ENCODE measurements at places on chromosomes 12 and 14.

DNA sequence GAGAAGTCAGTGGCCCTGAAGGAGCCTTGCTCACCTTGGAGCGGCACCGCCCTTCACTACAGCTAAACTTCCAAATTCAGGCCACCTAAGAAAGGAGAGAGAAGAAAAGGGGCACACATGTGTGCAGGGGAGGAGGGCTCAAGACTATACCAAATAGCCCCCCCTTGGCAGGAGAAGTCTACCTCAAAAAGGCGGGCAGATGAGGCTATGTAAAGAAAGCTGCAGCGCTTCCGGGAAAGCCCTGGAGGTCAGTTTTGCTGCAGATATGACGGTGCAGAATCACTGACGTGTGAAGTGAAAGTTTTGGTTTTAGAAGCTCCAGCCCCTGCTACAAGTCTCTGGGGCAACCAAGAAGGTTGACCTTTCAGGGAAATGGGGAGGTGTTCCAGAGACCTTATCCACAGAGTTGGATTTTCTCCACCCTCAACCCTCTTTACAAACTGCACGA, 48.2 kb upstream of the PNMA1 start:
- peak; percentile 54 for DNase-seq

- no peak for DNase-seq
Observed at GRCh38 chr12:66063916-66064315, 66.6 kb downstream of the LLPH start.

- no peak for DNase-seq
Observed at GRCh38 chr12:113006641-113007040, 28.3 kb downstream of the OAS2 start.

DNA sequence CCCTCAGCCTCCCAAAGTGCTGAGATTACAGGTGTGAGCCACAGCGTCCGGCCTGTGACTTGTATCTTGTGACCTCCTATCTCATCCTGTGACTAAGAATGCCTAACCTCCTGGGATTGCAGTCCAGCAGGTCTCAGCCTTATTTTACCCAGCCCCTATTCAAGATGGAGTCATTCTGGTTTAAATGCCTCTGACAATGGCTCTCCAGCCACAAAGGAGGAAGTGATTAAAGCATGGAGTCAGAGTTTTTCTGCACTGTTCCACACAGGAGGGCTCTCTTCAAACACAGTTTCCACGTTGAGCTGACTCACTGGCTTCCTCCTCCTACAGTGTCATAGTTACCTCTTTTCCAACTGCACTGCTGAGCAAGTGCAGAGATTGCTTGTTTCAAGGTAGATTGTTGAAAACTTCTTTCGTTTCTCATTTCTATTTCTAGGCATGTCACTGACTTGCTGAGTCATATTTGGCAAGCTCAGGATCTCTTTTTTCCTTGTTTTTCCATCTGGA, 383.8 kb downstream of the PCNX1 start:
- peak; percentile 21 for DNase-seq

GRCh38 chr12:104402630-104403029, 54.1 kb upstream of the CHST11 start:
- DNase-seq: no peak

- DNase-seq: no peak
Observed at GRCh38 chr12:88255224-88255623, 113.1 kb downstream of the TMTC3 start.

DNA sequence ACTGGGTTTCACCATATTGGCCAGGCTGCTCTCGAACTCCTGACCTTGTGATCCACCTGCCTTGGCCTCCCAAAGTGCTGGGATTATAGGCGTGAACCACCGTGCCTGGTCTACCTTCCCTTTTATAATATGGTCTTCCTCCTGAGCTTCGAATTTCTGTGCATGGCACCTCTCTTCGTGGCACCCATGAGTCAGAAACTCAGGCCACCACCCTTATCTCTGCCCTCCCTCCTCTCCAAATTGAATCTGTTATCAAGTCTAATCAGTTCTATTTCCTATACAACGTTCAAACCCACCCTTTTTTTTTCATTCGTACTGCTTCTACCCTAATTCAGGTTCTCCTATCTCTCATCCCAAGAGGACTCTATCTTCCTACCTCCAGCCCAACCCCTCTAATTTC, 5.0 kb upstream of the TINF2 start:
- DNase-seq: no peak

GRCh38 chr12:104565606-104566243, 109.0 kb downstream of the CHST11 start:
- no peak for DNase-seq

- DNase-seq: no peak
Observed at GRCh38 chr12:91406920-91407341, 224.3 kb upstream of the DCN start.

GRCh38 chr12:94202245-94203180, 54.1 kb downstream of the PLXNC1 start:
- no peak for DNase-seq

DNA sequence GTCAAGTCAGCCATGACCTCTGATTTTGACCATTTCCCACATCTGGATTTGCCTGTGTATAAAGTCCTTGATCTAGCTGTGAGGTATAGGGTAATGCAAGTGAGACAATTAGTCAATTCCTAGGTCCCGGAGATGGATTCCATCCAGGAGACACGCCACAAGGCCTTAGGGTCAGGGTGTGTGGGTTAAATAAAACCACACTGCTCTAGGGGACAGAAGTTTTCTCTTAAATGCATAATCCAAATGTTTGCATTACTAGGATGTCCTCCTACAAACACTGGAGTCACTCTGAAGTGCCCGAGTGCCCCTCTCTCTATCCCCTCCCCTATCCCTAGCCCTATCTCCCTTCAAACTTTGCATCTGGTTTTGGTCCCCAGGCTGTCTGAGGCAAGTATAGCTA, 26.8 kb downstream of the LRIG3 start:
- no peak for DNase-seq

DNA sequence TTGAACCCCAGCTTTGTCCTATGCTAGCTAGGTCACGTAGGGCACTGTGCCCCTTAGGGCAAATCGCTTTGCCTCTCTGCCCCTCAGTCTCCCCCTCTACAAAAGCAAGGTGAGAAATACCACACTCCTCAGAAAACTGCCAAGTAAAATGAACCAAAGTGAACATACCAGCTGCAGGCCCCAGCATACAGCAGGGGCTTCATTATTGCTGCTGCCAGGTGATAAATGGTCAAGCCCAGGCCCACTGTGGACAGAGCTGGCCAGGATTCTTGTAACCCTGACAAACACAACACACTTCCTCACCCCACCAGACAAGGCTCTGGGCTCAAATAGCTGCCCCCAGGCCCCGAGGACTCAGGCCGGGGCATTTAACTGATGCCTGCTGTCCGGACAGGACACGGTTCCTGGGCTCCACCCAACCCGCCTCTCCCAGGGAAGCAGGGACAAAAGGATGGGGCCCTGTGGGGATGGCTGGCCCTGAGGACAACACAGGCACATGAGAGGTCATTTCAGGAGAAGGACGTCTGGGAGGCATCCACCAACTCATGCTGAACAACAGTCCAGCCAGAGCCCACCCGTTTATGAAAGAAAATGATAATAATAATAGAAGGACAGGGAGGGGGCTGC, 36.7 kb downstream of the NCOR2 start:
- no peak for DNase-seq

DNA sequence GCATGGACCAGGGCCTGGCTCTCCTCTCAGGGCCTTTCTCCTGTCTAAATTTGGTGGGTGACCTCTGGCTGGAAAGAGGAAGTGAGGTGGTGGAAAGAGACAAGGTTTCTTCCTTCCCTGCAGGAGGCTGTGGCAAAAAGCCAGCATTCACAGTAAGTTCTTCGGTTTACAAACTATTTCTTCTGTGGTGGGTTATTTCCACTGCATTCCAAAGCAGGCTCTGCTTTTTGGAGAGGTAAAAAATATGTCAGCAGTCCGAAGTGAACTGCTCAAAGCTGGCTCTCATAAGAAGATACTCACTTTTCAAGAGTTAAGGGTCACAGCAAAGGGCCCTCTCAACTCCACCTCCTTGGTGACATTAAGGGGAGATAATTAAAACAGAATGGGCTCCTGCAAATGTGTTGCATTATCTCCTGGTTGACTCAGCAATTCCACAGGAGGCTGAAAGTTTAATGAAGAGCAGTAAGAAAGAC, 48.9 kb upstream of the POC1B start:
- DNase-seq: no peak

GRCh38 chr14:77390188-77390587, 13.0 kb downstream of the SAMD15 start:
- DNase-seq: no peak

GRCh38 chr12:6093764-6094163, 30.7 kb downstream of the VWF start:
- DNase-seq: no peak

DNA sequence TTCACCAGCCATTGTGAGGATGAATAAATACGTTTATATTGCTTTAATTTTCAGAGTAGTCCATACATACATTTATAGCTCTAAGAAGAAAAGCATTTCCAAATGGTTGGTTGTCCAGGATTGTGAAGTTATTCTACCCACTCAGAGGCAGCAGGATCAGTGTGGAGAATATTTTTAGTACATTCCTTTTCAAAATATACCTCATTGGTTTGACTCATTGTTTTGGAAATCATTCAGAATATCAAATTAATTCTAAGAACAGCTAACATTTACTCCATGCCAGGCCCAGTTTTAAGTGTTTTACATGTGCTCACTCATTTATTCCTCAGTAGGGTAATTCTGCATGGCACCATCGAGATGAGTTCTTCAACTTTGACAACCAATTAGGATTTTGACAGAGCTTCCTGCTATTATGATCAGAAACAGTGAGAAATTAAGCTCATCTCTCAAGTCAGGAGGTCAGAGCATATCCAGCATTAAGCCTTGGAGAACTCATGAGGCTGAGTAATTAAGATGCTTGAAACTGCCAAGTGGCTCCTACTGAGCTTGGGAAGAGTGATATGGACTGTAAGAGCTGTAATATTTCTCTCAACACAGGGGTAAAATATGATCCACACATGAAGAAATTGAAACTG, 153.3 kb upstream of the CLEC14A start:
- DNase-seq: no peak

GRCh38 chr12:47941475-47941780, 22.0 kb upstream of the TMEM106C start:
- no peak for DNase-seq

DNA sequence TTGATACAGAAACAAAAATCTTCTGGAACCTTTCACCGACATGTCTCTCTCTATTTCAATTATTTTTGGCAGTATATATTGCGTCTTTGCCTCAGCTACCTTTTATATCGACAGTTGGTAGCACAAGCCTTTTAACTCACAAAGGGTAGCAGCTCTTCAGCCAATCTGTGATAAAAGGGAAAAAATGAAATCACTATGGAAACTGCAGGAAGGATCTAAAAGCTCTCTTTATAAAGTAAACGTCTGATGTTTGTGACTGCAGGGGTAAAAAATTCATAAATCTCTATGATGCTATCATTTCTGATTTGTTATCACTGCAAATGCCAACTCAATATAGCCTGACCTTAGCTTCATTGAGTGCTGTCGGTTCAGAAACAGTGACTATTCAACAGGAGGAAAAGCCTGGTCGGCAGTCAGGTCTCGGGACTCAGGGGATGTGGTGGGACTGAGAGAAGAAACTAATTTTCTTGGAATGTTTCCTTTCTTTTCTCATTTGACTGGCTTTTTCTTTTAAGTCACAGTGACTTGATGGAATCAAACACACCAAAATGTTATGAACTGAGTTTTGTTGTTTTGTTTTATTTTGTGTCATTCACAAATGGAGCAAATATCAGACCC, 5.9 kb upstream of the RMST start:
- no peak for DNase-seq

- DNase-seq: no peak
Observed at GRCh38 chr12:38911611-38912010, 6.2 kb upstream of the CPNE8 start.

GRCh38 chr12:80222261-80222660, 122.9 kb downstream of the OTOGL start:
- DNase-seq: no peak

GRCh38 chr14:81341781-81342180, 58.3 kb downstream of the STON2 start:
- no peak for DNase-seq

- no peak for DNase-seq
Observed at GRCh38 chr12:82567688-82568087, 119.0 kb upstream of the TMTC2 start.

- DNase-seq: no peak
Observed at GRCh38 chr12:132168311-132169031, 24.2 kb downstream of the NOC4L start.

GRCh38 chr14:99731547-99732435, 47.7 kb downstream of the CYP46A1 start:
- no peak for DNase-seq

GRCh38 chr14:50308363-50308915, 3.6 kb downstream of the L2HGDH start:
- no peak for DNase-seq
